ENCODE measurements at places on chromosomes 13 and 19.

DNA sequence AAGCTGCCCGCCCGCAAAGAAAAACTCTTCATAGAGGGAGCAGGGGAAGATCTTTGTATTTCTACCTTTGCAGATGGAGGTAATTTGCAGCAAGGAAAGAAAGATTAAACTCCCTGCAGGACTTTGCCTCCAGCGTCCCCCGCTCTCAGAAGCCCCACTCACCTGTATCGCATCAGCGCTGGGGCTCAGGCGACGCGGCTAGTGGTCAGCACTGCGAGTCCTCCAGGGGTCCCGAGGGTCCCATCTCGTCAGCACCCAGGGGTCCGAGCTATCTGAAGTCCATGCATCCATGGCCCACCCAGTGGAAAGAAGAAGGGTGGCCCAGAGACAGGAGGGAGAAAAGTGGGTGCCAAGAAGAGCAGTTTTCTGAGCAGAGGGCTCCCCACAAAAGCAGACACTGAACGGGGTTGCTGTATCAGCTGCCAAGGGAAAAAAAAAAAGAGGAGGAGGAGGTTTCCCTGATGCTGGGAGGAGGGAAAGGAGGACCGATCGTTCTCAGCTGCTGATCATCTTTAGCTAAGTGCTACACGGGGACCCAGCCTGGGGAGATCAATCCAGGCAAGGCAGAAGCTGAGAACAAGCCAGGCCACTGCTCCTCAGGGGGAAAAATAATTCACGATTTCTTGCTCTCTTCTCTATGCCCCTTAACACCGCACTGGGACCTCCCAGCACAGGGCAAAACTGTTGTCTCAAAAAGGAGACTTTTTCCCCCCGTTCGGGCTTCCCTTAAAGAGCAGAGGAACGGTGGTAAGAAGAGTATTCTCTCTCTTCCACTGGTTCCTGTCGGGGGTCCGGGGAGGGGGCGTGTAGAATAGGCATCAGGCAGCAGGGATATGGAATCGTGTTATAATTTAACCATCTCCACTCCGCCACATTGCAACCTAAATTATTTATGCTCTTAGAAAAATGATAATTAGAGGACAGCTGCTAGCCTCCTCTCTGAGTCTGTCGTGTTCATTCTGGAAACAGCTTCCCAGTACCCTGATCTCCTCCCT, 117.7 kb upstream of the CACNA1A start:
- DNase-seq = no peak

GRCh38 chr13:29530901-29531300, 64.6 kb downstream of the SLC7A1 start:
- no peak for DNase-seq

DNA sequence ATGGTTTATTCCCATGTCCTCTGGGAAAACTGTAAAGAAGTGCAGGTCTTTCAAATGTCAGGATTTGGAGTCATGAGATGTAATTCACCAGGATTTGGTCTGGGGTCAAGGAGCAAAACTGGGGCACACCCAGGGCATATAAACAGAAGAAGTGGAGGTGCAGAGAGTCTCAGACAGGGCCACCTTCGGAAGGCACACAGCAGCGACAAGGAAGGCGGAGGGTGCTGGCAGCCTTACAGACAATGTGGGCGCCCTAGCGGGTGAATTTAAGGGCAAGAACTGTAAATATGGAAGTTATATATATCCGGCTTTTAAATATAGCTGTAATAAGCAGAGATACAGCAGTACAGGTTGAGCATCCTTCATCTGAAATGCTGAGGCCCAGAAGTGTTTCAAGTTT, 31.2 kb downstream of the DHRS12 start:
- no peak for DNase-seq

GRCh38 chr19:43498233-43498842, 6.2 kb downstream of the PHLDB3 start:
- DNase-seq = no peak

DNA sequence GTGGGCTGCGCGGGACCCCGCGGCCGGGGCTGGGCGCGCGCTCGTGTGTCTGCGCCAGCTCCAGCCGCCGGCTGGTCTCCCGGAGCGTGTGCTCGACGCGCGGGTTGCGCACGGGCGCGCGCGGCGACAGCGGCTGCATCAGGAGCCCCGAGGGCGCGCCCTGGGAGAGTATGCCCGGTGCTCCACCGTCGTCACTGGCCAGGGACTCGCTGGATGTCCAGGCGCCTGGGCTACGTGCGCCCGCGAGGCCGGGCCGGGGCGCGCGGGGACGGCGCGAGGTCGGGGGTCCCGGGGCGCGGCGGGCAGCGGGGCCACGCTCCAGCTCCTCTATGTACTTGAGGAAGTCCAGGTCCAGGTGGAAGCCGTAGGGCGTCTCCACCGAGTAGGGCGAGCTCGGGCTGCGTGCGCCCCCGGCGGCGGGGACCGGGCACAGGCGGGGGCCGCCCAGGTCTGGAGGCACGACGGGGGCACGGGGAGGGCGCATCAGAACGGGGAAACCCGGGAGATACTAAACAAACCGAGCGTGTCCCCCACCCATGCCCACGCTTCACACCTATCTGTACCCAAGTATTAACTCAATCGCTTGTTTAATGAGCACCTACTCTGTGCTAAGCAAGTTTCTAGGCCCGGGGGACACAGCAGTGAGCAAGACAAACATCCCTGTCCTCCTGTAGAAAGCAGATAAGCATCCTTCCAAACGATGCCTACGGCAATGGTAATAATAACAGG, 7.6 kb downstream of the KANK3 start:
- no peak for DNase-seq

- no peak for DNase-seq
Measured at GRCh38 chr19:29538146-29538545, 12.4 kb downstream of the VSTM2B start.

DNA sequence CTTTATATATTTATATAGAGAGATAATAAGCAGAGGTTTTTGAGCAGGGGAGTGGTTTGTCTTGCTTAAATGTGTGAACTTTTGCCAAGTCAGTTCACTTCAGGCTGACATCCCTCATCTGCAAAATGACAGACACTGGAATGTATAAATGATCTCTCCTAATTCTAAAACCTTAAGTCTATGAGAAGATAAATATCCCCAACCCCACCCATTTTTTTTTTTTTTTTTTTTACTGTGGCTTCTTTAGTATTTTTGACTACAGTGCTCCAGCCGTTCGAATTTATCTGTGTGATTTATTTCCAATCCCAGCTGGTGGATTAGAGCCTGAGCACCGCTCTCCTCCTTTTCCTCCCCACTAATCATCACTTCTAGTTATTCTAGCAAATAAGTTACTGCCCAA, 234.8 kb downstream of the DACH1 start:
- no peak for DNase-seq

GRCh38 chr13:81498969-81499368, 1158.0 kb upstream of the SPRY2 start:
- no peak for DNase-seq

- DNase-seq = no peak
Measured at GRCh38 chr13:81781471-81781870, 1440.5 kb upstream of the SPRY2 start.

DNA sequence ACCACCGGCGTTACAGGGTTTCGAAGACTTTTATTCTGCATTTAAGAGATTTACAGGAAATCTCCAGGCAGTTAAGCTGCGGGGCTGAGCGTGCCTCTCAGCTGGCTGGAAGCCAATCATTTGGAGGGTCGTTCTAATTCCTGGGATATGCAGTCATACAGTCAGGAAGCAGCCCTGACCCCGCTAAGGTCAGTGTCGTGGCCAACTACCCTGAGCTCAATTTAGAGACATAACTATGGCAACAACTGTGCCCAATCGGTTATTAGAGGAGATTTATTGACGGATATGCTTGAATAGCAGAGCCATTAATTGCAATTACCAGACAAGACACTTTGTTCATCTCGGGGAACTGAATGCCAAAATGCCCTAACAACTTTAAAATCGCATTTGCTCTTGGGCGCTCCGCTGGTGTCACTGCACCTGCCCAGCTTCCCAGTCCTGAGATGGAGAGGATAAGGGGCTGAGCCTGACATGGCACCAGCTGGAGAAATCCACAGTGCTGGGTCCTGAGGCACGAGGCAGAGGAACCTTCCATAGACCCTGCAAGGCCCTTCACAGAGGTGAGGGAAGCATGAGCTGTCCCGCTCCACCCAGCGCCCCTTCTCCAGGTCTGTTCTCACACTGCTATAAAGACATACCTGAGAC, 15.1 kb upstream of the ZNF507 start:
- DNase-seq = no peak

GRCh38 chr13:59745392-59745788, 418.3 kb downstream of the DIAPH3 start:
- no peak for DNase-seq

- no peak for DNase-seq
Measured at GRCh38 chr13:20209948-20210347, 17.2 kb upstream of the GJB2 start.

GRCh38 chr19:58117841-58118575, 20.0 kb upstream of the ZSCAN18 start:
- DNase-seq = no peak

DNA sequence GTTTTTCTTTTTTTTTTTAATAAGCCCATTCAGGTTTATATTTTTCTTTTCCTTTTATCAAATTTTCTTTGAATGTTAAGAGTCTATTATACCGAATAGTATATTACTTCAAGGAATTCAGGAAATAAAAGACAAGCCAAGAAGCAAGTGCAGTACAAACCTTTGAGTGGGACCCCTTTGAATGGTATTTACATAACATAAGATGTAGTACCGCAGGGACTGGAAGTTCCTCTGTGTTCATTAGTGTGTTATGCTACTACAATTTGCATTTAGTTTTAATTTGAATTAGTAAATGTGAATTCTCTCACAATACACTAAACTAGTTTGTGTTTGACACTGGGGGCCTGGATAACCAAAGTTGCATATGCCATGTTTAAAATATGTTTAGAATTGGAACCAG, 339.5 kb downstream of the DCT start:
- no peak for DNase-seq

DNA sequence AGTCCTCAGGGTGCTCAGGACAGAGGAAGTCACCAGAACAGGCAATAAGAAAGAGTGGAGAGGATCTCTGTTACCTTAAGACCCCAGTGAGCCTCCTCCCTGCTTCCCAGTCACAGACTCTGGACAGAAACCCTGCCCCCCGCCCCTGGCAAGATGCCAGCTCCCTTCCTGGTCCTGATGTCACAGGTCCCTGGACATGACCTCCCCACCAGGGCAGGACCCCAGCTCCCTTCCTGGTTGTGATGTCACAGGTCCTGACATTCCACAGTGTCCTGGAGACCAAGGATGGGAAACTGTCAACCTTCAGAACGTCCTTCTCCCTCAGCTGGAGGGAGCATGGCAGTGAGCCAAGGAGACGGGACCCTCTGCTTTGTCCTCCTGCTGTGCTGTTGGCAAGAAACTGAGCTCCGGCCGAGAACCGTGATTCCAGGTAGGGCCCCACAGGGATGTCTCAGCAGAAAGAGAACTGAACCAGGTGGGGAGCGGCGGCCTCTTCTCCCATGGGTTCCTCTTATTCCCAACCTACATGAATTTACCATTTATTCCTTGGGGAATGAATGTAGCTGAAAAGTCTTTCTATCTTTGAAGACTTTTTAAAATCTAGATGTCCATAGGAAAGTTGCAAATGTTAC, at the start of gene SPACA7:
Gene SPACA7 (plus strand): TSS at position 306 of the 632 bp plus-strand sequence. CDS start 31 bp downstream, at position 337.
- no peak for DNase-seq

GRCh38 chr19:5951338-5951861, 26.5 kb downstream of the RANBP3 start:
- no peak for DNase-seq

- no peak for DNase-seq
Measured at GRCh38 chr19:12752056-12752781, 628 bp downstream of the BEST2 start.

DNA sequence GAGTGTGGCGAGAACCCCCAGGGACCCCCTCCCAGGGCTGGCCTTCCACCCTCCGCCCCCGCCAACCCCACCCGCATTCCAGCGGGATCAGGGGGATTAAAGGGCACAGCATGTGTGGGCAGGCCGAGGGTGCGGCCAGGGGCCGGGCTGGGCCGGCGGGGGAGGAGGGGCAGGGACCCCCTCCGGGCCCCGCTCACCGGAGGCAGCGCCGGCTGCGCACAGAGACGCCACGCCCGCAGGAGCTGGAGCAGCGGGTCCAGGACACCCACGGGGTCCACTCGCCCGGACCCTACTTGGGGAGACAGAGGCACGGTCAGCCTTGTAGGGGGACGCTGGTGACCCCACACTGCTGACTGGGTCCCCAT, 2.4 kb downstream of the ADAMTSL5 start:
- DNase-seq = no peak

GRCh38 chr19:42081584-42082203, 5.7 kb downstream of the ZNF574 start:
- peak; percentile 35 for DNase-seq

Measured in GM04504 (cell line).